ENCODE measurements at places on chromosomes 12 and 14.

- DNase-seq: no peak
These were observed 114.0 kb downstream of the SLC38A4 start for GRCh38 chr12:46711756-46712155.

DNA sequence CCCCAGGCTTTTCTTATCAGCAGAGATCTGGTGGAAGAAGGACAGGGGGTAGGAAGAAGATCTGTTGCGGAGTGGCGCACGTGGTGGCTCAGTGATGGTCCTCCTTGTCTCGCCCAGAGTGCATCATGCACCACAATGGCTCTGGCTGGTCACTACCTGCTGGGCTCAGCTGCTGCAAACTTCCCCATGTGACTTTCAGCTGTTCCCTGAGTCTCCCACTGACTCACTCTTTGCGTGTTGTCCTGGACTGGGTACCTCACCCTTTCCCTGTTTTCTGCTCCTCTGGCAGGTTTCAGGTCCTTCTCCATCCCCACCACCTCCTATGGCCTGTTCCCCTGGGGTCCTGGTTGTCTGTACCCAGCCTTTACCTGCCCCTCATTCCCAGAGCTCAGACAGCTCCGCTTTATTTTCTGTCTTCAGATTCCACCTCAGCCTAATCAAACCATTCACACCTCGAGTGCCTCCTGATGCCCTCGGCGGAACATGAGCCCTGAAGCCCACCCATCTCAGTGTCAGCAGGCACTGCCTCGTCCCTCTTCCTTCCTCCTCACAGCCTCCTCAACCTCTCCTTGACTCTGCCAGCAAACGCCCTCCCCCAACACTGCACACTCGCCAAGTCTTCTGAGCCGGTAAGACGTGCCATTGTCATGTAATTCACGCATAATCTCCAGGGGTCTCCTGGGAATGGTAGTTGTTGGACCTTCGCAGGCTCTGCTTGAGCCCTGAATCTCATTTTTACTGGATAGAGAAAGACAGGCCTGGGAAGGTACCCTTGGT, 1.8 kb downstream of the C1R start:
- DNase-seq: no peak

GRCh38 chr12:111453071-111453989, 47.6 kb downstream of the SH2B3 start:
- no peak for DNase-seq

DNA sequence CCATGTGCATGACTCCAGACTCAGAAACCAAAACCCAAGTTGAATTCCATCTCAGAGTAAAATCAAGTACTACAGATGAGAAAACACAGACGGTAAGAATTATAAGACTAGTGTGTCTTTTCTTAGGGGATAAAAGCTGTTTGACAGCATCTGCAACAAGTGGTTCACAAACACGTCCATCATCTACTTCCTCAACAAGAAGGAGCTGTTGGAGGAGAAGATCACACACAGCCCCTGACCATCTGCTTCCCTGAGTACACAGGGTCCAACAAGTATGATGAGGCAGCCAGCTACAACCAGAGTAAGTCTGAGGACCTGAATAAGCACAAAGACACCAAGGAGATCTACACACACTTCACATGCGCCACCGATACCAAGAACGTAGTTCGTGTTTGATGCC, 110.7 kb upstream of the ATF7IP start:
- DNase-seq: no peak

DNA sequence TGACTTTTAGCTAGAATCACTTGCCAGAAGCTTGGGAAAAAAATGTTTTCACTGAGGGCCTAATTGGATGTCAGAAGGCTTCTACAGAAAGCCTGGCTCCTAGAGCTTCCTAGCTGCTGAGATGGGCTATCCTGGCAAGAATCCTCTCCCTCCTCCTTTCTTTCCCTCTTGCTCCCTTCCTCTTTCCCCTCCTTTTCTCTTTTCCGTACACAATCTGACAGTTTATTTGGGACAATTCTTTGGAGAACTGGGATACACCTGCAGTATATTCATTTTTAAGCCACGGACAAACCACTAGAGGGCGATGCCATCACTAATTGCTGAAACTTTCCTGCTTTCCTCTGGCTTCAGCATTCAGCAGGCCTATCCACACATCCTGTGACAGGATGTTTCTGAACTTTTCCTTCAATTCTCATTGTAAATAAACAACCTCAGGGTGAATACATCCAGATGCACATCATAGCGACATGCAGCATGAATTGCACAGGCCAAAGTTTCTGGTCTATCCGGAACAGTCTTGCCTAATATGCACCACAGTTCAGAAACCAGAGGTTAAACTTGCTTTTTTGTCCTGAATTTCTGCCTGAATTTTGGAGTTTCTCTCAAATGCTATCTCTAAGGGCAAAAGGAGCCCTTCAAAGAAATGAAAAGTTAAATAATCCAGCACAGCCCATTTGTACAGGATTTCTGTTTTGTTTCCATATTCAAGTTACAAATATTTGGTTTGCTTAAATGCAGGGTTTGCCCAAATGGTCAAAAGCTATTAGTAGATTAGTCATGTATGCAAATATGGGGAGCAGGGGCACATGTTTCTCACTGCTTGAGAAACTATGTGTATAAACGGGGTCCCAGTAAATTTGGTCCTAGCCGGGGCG, 142.8 kb downstream of the PAWR start:
- DNase-seq: no peak

DNA sequence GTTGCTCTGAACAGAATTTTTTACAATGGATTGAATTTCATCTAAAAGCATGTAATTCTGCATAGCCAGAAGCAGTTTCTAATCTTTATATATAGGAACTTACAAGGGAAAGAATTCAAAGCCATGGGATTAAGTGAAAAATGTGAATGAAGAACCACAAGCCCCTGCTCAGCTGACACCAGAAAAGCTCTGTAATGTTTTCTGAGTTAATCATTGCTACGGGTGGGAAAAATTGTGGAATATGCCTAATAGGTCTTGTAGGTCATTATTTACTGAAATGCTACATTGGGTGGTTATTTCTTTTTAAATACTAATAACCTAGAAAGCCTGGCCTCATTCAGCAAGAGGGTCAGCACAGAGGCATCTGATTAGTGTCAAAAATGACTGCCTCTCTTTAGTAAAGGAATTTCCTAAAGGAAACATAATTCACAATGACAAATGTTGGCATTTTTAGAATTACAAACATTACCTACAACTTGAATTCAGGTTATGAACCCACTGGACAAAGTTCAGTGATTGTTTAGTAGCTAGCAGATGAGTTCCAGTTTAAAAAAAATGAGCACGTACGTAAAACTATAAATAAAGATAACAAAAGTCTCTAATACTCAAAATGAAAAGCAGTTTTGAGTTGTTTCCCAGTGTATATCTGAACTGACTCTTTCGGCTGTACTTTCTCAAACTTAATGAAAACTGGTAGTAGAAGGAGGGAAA, 75.3 kb downstream of the BMP4 start:
- DNase-seq: no peak

- DNase-seq: no peak
These were observed 55.1 kb downstream of the IFT81 start for GRCh38 chr12:110179291-110179690.

GRCh38 chr12:6964605-6965025, 5.8 kb downstream of the PHB2 start:
- no peak for DNase-seq

DNA sequence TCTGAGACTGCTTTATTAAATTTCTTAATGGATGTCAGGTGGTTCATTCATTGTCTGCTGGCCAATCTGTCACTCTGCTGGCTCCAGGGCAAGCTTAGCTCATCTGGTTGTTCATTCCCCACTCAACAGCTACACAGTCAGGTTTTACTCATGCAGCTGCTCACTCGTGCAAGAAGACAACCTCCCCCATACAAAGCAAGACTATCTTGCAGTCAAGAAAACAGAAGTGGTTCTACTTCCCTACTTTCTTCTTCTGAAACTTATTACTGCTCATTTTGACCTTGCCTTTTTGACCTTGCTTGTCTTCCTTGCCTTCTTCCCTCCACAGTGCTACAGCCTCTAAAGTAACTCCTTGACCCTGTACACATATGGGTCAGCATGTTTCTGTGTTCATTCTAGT, 277.9 kb downstream of the SSPN start:
- DNase-seq: peak; percentile 10

DNA sequence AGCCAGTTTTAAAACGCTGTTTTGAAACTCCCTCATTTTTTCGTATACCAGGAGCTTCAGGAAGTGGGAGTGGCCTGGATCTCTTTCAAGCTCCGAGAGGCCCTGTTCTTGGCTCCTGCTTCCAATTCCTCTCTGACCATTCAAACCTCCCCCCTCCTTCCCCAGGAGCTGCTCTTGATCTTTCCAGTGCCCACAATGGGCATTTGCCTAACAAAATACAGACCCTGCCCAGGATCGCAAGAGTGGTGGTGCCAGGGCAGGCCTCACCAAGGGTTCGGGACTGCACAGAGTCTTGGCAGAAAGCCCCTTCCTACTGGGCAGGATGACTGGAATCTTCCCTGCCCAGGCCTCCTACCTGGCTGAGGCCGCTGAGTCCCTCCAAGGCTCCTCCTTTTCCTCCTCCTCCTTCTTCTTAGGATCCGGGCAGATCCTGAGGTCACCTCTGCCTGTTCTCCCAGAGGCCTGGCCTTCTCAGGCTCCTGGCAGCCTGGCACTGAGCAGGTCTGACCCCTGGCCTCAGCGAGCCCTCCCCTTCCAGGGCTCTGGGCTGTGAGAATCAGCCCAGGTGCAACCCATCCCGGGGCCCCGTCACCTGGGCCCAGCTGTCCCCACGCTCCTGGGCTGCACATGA, 46.9 kb upstream of the NOS1 start:
- no peak for DNase-seq

DNA sequence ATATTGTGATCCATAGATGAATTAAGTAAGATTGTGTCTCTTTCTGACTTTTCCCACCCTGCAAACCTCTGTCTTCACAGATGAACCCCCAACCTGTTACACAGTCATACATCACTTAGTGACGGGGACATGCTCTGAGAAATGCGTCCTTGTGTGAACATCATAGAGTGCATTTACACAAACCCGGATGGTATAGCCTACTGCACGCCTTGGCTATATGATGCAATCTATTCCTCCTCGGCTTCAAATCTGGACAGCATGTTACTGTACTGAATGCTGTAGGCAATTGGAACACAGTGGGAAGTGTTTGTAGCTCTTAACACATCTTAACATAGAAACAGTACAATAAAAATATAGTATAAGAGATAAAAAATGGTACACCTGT, 7.4 kb upstream of the TESPA1 start:
- DNase-seq: no peak

- no peak for DNase-seq
These were observed 7.7 kb downstream of the ACVR1B start for GRCh38 chr12:51959211-51959610.

DNA sequence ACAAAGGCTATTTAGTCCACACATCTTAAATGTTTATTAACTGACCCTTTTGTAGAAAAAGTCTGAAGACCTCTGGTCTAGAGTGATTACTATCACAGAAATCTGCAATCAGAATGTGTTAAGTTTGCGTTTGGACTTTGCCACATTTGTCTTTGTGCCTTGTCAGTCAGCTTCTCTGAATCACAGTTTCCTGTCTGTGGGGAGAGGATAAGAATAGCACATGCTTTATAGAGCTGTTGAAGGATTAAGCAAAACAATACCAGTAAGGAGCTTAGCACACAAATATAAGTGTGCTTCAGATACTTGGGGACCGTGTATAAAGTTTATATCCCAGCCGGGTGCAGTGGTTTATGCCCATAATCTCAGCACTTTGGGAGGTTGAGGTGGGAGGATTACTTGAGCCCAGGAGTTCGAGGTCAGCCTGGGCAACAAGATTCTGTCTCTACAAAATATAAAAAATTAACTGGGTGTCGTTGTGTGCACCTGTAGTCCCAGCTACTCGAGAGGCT, 63.0 kb upstream of the BTG1 start:
- DNase-seq: peak; percentile 64

GRCh38 chr12:60144395-60144794, 548.6 kb downstream of the SLC16A7 start:
- no peak for DNase-seq

DNA sequence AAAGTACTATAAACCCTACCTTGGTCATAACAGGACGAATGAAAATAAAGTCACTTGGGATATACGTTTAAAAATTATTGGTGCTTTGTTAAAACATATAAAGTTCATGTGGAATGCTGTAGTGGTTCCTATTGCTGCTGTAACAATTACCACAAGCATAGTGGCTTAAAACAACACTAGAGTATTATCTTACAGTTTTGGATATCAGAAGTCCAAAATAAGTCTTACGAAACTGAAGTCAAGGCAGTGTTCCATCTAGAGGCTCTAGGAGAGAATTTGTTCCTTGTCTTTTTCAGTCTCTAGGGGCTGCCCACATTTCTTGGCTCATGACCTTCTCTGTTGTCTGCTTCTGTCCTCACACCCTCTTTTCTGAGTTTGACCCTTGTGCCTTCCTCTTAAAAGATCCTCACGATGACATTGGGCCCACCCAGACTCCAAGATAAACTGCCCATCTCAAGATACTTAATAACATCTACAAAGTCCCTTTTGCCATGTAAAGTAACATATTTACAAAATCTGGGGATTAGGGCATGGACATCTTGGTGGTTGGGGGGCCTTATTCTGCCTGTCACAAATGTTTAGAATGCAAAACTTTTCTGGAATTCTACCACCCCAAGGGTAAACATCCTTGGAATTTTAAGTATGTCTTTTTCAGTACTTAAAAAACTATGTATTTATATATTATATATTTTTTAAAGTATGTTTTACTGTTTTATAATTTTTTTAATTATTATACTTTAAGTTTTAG, 178.1 kb downstream of the ETNK1 start:
- DNase-seq: no peak

GRCh38 chr12:112907415-112908157, 824 bp downstream of the OAS1 start:
- no peak for DNase-seq

DNA sequence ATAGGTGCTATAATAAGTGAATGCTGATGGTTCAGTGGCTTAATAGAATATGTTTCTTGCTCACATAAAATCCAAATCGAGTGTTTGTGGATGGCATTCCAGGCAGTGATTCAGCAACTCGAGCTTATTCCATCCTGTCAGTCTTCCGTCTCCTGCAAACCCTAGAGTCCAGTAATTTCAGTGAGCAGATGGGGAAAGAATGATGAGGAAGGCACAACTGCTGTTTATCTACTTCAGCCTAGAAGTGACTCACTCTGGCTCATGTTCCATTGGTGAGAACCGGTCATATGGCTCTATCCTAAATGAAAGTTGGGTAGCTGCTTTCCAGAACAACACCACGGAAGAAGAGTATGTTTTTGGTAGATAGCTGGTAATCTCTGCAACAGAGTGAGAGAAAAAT, 421.8 kb upstream of the PDE3A start:
- DNase-seq: no peak

DNA sequence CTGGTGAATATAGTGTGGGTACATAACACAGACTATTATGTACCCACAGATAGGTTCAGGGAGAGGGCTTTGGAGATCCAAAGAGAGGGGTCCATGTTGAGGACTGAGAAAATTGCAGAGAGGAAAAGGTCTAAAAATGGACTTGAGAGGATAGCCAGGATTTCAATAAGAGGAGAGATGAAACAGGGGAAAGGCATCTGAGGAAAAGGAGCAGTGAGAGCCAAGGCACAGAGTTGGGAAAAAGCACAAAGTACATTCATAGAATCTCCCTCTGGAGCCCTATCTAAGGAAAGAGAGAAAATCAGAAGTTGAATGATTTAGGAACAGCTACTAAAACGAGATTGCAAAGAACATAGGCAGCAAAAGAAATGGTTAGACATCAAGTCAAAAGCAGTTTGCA, 182.8 kb downstream of the SRGAP1 start:
- no peak for DNase-seq

- DNase-seq: no peak
These were observed 10.4 kb downstream of the OTUB2 start for GRCh38 chr14:94036313-94037167.

Measured in epithelial cell of prostate (primary cell).